Neural progenitor cell (in vitro differentiated cells): ENCODE measurements at places on chromosomes 4 and X.

- no peak overlapping the region for H3K27ac ChIP-seq
- no peaks in the 10 kb centered on the region for H3K4me1 ChIP-seq
- H3K4me3 ChIP-seq = no peak overlapping the region
- H3K27me3 ChIP-seq = no peaks in the 10 kb centered on the region
- peak; percentile 65 for DNase-seq
Observed at GRCh38 chr4:173288296-173288695, 45.9 kb downstream of the HMGB2 start.

DNA sequence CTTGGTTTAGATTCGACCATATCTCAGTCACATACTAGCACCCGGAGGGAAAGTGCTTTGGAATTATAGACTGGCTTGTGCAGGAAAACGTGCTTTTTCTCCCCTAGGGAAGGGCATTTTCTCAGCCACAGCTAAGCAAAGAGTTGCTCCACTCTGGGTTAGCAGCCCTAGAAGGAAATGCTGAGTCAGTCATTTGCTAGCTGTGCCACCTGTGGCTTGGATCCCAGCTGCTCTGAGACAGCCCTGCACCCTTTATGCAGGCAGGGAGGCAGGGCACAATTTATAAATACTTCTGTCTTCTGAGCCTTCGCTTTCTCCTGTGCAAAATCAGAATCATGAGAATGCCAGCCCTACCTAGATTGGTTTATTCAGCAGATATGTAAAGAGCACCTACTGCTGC lies 1.3 kb upstream of the USP51 start:
- no peaks in the 10 kb centered on the region for H3K27me3 ChIP-seq
- no peak overlapping the region for H3K4me3 ChIP-seq
- no peak for DNase-seq
- no peaks in the 10 kb centered on the region for H3K36me3 ChIP-seq
- H3K4me1 ChIP-seq = peaks cover 3% of the 10 kb centered on the region

GRCh38 chr4:66376396-66376795 lies 706.1 kb upstream of the EPHA5 start:
- H3K27ac ChIP-seq = no peak overlapping the region
- no peak for DNase-seq
- no peaks in the 10 kb centered on the region for H3K4me1 ChIP-seq
- no peak overlapping the region for H3K4me3 ChIP-seq

DNA sequence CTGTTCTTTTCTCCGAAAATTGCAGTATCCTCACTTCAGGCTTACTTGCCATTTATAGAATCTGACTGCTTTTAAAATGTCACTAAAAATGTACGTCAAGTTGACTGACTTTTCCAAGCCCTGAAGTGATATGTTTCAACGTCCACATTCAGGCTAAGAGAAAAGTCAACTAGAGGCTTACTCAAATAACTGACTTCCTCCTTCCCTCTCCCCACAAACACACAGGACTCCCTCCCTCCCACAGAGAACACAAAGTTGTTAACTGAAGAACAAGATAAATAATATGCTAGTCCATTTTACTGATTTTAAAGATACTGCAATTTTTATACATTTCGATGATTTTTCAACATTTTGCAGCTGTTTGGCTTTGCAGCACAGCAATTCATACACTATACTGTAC lies 13.8 kb upstream of the CDKL2 start:
- H3K4me3 ChIP-seq = no peak overlapping the region
- no peak overlapping the region for H3K27ac ChIP-seq
- DNase-seq = no peak
- no peaks in the 10 kb centered on the region for H3K27me3 ChIP-seq
- H3K36me3 ChIP-seq = peaks cover 40% of the 10 kb centered on the region

DNA sequence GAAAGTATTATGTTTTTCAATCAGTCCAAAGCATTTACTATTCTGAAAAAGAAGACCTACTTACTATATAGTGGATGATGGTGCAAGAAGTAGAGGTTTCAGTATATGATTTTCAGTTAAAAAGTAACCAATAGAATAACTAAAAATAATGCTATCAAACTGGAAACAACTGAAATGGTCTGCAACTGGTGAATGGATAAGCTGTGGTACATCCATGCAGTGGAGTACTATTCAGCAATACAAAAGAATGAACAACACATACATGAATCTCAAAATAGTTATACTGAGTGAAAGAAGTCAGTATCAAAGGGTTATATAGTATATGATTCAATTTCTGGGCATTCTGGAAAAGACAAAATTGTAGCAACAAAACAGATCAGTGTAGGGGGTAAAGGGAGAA lies 55.9 kb downstream of the PLAC1 start:
- H3K36me3 ChIP-seq = no peaks in the 10 kb centered on the region
- H3K27ac ChIP-seq = no peak overlapping the region
- H3K4me3 ChIP-seq = no peak overlapping the region

- no peak overlapping the region for H3K27ac ChIP-seq
- no peak overlapping the region for H3K4me3 ChIP-seq
- DNase-seq = no peak
- no peaks in the 10 kb centered on the region for H3K4me1 ChIP-seq
- H3K27me3 ChIP-seq = no peaks in the 10 kb centered on the region
Observed at GRCh38 chr4:85423431-85423830, 51.5 kb upstream of the ARHGAP24 start.

DNA sequence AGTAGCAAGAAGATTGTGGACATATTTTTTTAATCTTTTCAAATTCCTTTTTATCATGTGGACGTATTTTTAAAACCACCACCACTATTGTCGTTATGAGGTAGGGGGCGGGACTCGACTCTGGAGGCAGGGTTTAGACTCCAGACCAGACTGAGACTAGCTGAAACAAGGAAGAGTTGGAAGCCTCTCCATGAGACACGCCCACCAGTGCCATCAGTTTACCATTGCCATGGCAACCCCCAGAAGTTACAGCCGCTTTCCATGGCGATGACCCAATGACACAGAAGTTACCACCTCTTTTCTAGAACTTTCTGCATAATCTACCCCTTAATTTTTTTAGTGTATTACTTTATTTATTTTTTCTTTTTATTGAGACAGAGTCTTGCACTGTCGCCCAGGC lies 8.7 kb downstream of the MRFAP1 start:
- no peak for DNase-seq
- no peak overlapping the region for H3K27ac ChIP-seq
- H3K27me3 ChIP-seq = no peaks in the 10 kb centered on the region
- H3K4me1 ChIP-seq = no peaks in the 10 kb centered on the region
- H3K36me3 ChIP-seq = no peaks in the 10 kb centered on the region

- no peaks in the 10 kb centered on the region for H3K27me3 ChIP-seq
- H3K4me3 ChIP-seq = no peak overlapping the region
- H3K27ac ChIP-seq = peak overlapping the region; percentile 72
Observed at GRCh38 chr4:124459196-124459940, 253.2 kb downstream of the ANKRD50 start.

- H3K4me1 ChIP-seq = peaks cover 42% of the 10 kb centered on the region
- H3K27ac ChIP-seq = peak overlapping the region; percentile 82
- DNase-seq = no peak
Observed at GRCh38 chr4:153784166-153784699, 4.7 kb downstream of the SFRP2 start.

DNA sequence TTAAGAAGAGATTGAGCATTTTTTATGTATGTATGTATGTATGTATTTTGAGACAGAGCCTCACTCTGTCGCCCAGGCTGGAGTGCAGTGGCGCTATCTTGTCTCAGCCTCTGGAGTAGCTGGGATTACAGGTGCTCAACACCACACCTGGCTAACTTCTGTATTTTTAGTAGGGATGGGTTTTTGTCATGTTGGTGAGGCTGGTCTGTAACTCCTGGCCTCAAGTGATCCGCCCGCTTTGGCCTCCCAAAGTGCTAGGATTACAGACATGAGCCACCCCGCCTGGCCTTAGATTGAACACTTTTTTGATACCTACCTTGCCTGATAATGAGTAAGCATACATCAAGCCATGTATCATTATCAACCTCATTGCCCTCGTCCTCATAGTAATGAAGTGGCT lies 2.7 kb downstream of the N4BP2 start:
- no peaks in the 10 kb centered on the region for H3K27me3 ChIP-seq
- no peak overlapping the region for H3K27ac ChIP-seq
- DNase-seq = no peak
- H3K4me1 ChIP-seq = peaks cover 16% of the 10 kb centered on the region
- H3K4me3 ChIP-seq = no peak overlapping the region

- DNase-seq = no peak
- H3K27me3 ChIP-seq = no peaks in the 10 kb centered on the region
- no peak overlapping the region for H3K27ac ChIP-seq
- no peaks in the 10 kb centered on the region for H3K4me1 ChIP-seq
- H3K4me3 ChIP-seq = no peak overlapping the region
Observed at GRCh38 chr4:173088144-173088543, 80.5 kb upstream of the GALNT7 start.

DNA sequence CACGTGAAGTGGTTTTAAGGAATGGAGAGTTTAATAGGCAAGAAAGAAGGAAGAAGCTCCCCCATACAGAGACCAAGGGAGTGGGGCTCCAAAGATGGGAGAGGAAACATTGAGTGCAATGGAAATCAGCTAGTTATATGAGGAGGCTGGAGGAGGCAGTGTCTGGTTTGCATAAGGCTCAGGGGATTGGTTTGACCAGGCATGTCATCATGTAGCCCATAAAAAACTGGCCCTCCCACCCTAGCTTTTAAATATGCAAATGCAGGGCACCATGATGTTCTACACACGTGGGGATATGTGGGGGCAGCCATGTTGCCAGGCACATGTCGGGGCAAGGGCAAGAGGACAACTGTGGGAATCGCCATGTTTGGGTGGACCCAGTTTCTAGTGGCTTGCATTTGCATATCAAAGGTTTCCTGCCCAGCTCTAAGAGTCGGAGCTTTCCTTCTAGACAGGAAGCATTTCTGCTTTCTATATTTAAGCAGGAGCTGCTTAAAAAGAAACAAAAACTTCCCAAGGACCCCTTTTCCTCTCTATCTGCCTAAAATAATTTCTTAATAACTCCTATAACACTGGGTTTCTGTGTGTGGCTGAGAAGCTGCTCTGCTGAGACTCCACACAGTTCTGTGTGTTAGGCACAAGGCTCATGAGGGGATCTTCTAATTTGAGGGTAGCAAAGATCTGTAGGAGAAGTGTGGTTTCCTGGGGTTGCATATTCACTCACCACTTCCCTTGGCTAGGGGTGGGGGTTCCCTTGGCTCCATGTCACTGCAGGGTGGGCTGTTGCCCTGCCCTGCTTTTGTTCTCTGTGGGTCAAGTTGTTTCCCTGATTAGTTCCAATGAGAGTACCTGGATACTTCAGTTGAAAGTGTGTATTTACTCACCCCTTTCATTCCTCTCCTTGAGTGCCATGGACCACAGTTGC lies 113.5 kb downstream of the VSIG4 start:
- no peak overlapping the region for H3K27ac ChIP-seq
- no peaks in the 10 kb centered on the region for H3K4me1 ChIP-seq
- no peaks in the 10 kb centered on the region for H3K27me3 ChIP-seq
- DNase-seq = no peak
- H3K4me3 ChIP-seq = no peak overlapping the region
- H3K36me3 ChIP-seq = no peaks in the 10 kb centered on the region

GRCh38 chrX:155070663-155070974 lies 317 bp downstream of the CMC4 start:
- H3K27me3 ChIP-seq = no peaks in the 10 kb centered on the region
- DNase-seq = no peak

GRCh38 chrX:143002206-143002605 lies 23.5 kb upstream of the SPANXN4 start:
- DNase-seq = no peak
- H3K4me1 ChIP-seq = no peaks in the 10 kb centered on the region
- no peaks in the 10 kb centered on the region for H3K27me3 ChIP-seq
- no peak overlapping the region for H3K27ac ChIP-seq
- H3K4me3 ChIP-seq = no peak overlapping the region

- H3K27ac ChIP-seq = no peak overlapping the region
- no peak for DNase-seq
- H3K27me3 ChIP-seq = no peaks in the 10 kb centered on the region
- H3K4me1 ChIP-seq = no peaks in the 10 kb centered on the region
- H3K36me3 ChIP-seq = no peaks in the 10 kb centered on the region
Observed at GRCh38 chr4:96375367-96375766, 535.5 kb downstream of the PDHA2 start.

DNA sequence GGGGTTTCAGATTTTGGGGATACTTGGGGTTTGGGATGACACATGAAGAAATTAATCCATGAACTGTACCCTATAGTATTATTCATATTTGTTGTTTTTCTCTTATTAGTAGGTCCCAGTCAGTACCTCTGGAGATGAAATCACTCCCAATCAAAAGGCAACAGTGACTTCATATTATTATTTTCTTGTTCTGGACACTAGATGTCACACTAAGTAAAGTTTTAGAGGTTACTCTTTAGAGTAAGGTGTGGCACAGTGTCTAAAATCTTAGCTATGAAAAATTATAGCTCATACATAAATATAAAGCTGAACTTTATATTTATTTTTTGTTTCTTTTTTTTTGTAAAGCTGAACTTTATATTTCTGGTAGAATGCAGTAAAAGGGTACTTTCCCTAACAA lies 35.1 kb downstream of the FAM114A1 start:
- no peaks in the 10 kb centered on the region for H3K4me1 ChIP-seq
- no peaks in the 10 kb centered on the region for H3K27me3 ChIP-seq
- H3K36me3 ChIP-seq = no peaks in the 10 kb centered on the region
- DNase-seq = peak; percentile 21

- no peaks in the 10 kb centered on the region for H3K36me3 ChIP-seq
- no peak overlapping the region for H3K27ac ChIP-seq
- no peak for DNase-seq
- H3K27me3 ChIP-seq = no peaks in the 10 kb centered on the region
- no peaks in the 10 kb centered on the region for H3K4me1 ChIP-seq
Observed at GRCh38 chrX:155544881-155545280, 67.9 kb downstream of the TMLHE start.

GRCh38 chrX:140733766-140734342 lies 24.3 kb downstream of the LINC00632 start:
- H3K27ac ChIP-seq = no peak overlapping the region
- no peak overlapping the region for H3K4me3 ChIP-seq
- peak; percentile 54 for DNase-seq
